Ovary (tissue), 10 donors: ENCODE measurements at places on chromosomes 16 and 17. TPM values are rescaled to one million over a fixed set of nuclear protein-coding genes. Genes with fewer than 3 reads are reported as not detected.

DNA sequence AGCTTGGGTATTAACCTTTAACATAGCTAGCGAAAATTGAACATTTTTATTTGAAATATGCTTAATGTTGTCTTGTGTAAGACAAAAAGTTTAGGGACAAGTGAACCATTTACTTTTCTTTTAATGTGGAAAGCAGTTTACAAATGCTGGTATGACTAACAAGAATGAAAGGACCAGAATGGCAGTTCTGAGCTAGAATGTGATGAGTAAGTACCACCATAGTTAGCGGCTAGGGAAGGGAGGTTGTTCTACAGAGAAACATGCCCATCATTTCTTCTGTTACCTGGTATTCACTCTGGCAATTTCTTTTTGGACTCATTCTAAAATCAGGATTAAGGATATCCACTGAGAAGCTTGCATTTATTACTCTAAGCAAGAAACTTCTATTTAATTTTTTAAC lies 121.1 kb downstream of the WWOX start:
- no peak for DNase-seq

Gene WNT9B
- not detected for total RNA-seq

DNA sequence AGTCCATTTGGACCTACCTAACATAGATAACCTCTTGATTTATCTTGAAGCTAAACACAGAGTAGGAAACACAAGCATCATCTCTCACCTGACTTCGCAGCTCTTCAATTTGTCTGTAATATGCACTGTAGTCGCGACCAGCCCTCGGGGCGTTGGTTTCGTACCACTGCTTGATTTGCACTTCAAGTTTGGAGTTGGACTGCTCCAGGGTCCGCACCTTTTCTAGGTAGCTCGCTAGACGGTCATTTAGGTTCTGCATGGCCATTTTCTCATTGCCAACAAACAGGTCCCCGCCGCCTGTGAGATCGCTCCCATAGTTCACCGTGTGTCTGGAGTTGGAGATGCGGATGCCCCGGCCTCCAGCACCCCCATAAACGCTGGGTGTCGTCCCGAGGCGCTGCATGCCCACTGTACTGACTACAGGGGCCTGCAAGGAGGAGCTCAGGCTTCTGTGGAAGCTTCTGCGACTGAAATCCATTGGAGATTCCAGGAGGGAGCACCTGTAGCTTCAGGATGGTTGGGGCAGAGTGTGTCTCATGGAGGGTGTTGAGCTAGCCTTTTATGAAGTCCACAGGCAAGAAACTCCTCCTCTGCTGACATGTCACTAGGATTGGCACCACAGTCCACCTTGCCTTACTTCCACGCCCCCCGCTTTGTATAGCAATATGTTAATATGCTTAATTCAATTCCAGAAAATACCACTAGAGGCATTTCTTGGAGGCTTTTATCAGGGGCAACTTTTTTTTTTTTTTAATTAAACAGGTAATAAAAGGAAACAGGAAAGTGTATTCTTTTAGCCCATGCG lies at the start of gene KRT20:
Gene KRT20, minus strand, starts transcription at position 535 of the 805 bp plus-strand sequence. Its CDS starts 57 bp downstream, at position 478.
- no peak for DNase-seq

- peak; percentile 82 for DNase-seq
These were observed 5.8 kb upstream of the KIFC3 start for GRCh38 chr16:57807968-57808528.

DNA sequence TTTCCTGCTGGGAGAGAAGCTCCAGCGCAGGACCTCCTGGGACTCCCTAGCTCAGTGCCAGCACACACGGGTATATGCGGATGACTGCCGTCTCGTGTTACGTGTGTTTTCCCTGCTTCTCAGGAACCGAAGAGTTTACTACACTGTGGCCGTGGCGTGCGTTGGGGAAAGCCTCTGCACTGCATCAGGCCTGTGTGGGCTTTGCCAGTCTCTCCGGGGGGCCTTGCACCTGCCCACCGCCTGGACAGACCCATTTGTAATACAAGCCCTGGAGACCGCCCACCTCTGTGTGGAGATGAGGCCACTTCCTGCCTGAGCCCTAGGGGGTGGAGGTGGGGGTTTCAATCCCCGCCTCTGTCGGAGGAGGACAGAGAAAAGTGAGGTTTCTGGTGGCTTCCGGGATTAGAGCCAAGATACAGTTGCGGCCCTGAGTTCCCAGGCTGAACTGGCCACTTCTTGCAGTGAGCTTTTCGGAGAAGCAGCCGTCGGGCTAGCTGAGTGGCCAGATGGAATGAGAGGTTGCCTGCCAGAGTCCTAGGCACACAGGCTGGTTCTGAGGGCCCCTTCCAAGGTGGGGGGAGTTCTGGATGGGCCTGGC lies 43.4 kb upstream of the GSE1 start:
- DNase-seq, result no peak

Gene PCGF2
- total RNA-seq, result 13.0 TPM
